Activated naive CD4-positive, alpha-beta T cell treated with anti-CD3 and anti-CD28 coated beads for 36 hours (primary cell): ENCODE measurements at places on chromosomes 2 and 18.
A peak's percentile ranks its signal among the peaks of the same experiment; 100 is the strongest.

DNA sequence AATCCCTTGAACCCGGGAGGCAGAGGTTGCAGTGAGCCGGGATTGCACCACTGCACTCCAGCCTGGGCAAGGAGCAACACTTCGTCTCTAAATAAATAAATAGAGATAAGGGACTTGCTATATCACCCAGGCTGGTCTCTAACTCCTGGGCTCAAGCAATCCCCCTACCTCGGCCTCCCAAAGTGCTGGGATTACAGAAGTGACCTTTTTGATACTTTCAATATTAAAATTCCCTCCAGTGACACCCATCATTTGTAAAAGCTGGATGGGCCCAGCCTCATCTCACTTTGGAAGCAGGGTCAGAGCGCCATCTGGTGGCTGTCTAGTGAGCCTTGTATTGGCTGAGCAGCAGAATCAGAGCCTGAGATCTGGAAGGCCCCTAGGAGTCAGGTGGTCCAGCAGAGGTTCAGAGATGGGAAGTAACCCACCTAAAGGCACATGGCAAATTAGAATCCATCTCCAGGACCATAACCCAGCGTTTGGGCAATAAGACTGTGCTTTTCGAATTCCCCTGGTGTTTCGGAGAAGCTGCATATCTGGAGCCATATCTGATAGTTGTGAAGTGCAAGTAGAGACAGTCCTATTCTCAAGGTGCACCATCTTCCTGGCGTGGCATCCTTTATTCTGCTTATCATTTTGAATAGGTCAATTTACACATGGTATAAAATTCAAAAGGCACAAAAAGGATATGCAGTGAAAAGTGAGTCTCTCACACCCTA, 18.3 kb upstream of the SLC35F6 start:
- DNase-seq = peak; percentile 92

DNA sequence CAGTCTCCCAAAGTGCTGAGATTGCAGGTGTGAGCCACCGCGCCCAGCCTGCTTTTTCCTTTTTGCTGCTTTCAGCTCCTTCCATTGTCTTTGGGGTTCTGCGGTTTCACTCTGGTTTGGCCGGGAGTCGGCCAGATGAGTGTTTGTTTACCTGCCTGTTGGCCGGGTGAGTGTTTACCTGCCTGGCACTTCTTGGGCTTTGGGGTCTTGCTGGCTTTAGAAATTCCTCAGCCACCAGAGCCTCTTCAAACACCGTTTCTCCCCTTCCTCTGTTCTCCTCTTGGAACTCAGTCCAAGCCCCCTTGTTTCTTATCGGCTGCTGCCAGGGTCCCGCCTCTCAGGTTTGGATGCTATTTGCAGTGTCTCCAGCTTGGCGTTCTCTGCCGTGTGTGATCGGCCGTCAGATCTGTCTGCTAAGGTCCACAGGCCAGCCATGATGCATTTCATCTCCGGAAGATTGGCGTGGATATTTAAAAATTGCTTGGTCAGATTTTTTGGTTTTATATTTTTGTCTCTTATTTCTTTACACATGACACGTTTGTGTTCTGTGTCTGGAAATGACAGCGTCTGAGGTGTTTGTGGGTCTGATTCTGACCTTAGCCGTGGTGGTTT, 14.2 kb upstream of the GAL3ST2 start:
- no peak for DNase-seq

- DNase-seq = peak; percentile 64
These were observed 20.2 kb downstream of the INPP4A start for GRCh38 chr2:98464772-98465310.

DNA sequence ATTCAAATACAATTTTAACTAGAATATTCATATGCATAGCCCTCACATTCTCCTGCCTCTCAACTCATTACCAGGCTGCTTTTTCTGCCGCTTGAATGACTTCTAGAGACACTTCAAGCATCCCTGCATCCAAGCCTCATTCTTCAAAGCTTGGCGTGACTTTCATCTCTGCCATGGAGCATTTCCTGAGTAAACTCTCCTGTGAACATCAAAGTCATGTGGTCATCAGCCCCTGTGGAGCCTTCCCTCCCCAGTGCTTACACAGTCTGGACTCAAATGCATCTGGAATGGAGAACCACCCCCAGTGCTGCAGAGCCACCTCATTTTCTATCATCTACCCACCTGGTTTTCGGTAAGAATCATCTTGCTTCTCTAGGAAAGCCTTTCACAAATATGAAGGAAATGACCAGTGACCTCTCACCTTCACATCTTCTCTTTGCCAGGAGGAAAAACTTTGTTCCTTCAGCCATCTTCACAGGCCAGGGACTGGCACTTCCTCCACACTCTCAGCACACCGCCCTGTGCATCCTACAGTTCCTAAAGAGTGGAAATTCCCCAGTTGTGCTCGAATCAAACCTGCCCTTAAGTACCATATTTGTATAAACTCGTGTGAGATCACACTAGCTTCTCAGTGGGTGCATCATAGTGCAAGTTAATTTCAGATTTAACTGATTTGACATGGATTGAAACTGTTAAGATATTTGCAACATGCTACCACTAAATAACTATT, 116.4 kb downstream of the COL6A3 start:
- no peak for DNase-seq

- no peak for DNase-seq
These were observed 60.9 kb downstream of the ATF2 start for GRCh38 chr2:175107146-175107545.

DNA sequence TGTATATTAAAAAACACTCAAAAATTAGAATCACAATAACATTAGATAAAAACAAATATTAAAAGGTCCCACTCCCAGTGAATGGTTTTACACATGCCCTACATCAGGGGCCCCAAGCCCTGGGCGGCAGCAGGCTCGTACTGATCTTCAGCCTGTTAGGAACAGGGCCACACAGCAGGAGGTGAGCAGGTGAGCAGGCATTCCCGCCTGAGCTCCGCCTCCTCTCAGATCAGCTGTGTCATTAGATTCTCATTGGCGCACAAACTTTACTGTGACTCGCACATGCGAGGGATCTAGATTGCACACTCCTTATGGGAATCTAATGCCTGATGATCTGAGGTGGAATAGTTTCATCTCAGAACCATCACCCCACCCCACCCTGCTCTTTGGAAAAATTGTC, 74.2 kb downstream of the MBD2 start:
- peak; percentile 13 for DNase-seq

DNA sequence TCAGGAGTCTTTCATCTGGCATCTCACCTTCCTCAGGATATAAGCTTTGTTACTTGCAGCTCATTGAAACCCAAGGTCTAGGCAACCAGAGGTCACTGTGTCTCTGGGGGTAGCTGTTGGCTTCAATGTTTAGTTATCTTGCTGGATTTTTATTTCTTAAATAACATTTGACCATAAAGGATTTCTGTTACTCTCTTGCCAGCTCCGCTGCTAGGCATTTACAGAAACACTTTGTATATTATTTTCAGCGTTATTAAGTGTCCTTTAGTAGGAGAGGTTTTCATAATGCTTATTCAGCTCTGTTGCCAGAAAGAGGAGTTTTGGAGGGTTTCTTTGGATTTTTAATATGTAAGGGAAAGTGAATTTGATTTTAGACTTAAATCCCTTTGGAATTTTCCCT, 61.4 kb downstream of the QPCT start:
- no peak for DNase-seq
